ENCODE measurements at places on chromosomes 7 and 10.

- DNase-seq = no peak
These were observed 302.5 kb downstream of the ACTR3B start for GRCh38 chr7:153061910-153062528.

DNA sequence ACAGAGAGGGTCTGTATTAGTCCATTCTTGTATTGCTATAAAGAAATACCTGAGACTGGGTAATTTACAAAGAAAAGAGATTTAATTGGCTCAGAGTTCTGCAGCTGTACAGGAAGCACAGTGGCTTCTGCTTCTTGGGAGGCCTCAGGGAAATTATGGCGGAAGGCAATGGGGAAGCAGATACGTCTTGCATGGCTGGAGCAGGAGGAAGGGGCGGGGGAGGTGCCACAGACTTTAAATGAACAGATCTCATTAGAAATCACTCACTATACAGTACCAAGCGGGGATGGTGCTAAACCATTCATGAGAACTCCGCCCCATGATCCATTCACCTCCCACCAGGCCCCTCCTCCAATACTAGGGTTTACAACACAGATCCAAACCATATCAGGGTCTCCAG is 3.7 kb upstream of the CALU start:
- no peak for DNase-seq

- peak; percentile 27 for DNase-seq
These were observed 31.7 kb upstream of the ASL start for GRCh38 chr7:66043681-66044497.

GRCh38 chr7:127949769-127950222 is 81.4 kb downstream of the LRRC4 start:
- DNase-seq = no peak

GRCh38 chr10:4532467-4532866 is 293.5 kb upstream of the AKR1E2 start:
- no peak for DNase-seq

DNA sequence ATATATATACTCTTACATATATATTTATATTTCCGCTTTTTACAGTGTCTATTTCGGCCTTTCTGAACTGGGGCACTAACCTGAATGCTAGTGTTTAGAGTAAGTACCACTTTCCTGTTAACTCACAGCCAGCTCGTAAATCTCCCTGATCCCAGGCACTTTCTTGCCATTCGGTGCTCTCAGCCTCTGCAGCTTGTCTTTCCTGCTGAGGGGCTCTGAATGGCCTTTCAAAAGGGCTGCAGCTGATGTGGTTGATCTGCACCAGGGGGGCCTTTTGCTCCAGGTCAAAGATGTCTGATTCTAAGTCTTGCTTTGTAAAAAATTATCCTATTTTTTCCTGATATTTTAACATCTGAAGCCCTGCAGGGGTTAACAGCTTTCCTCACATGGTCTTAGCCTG is 25.5 kb upstream of the HPS1 start:
- DNase-seq = no peak

DNA sequence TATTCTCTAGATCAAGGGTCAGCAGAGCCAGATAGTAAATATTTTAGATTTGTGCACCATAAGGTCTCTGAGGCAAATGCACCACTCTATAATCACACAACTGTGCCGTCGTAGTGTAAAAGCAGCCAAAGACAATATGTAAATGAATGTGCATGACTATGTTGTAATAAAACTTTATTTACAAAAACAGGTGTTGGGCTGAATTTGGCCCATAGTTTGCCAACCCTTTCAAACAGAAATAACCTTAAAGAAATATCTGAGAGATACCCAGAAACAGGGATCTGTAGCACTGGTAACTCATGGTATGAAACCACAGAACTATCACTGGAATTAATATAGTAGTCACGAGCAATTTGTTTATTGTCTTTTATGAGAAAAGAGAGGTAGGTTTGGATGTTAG is 86.0 kb downstream of the ARID5B start:
- no peak for DNase-seq

- no peak for DNase-seq
These were observed 285.9 kb downstream of the DOCK4 start for GRCh38 chr7:111920329-111920728.

DNA sequence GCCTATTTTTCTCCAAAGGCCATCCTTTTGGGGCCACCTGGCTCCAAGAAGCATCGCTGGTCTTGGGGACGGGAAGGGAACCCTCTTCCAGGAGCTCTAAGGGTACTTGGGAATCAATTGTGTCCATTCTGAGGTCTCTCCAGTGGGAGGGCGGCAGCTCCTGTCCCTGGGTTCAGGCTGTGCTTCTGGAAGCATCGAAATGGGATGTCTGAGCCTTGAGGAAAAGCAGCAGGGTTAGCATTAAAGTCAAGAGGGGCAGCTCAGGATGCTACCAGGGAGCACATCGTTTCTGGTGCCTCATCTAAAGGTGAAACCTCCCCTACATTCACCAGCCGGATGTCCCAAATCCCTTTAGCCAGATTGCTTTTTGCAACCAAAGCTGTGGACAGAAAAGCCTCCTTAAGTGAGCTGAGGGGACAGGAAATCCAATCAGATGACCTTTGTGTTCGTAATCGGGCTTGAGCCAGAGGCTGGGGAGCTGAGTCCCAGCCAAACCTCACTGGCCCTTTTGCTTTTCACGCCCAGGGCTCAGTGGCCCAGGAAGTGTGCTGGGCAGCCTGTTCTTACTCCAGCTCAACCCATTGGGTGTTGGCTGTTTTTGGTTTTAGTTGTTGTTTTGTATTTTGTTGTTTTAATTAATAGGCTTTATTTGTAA is 88.8 kb upstream of the ANLN start:
- no peak for DNase-seq

DNA sequence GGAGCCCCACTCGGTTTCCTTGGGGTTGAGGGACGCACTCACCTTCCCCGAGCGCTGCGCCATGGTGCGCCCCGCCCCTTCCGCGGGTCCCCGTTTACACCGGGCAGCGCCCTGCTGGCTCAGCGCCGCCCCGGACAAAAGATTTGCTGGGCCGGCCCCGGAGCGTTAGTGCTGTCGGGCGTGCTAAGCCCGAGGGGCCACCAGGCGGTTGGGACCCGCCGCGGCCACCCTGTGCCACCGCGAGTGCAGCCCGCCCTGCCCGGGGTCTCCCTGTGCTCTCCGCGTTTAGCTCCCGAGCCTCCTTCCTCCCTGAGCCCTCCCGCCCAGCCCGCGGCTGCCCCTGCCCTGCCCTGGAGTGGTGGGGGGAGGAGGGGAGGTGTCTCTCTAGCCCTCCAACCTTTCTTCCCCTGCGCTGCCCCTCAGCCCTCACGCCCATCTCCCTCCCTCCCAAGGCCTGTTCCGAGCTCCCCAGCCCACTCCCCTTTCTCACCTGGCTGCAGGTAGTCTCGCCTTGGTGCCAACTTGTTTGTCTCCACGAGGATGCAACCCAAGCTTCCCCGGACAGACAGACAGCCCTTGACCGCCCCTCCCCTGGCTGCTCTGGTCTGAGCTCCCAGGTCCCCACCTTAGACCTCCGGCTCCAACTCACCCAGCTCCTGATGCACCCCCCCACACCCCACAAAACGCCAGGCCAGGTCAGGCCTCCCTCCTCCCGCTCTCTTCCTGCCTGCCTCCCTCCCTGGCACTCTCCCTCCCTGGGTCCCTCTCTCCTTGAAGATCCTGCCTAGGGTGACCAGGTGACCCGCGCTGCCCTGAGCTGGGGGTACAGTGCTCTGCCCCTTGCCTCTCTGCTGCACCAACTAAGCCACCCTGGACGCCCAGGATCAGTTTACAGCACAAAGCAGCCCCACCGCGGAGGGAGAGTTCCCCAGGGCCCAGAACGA is at the start of gene CRYGN:
TSS of gene CRYGN (minus strand) at position 287 of the 944 bp plus-strand sequence. CDS start at position 63, 224 bp downstream.
- no peak for DNase-seq

GRCh38 chr10:122515022-122515424 is 45.5 kb upstream of the DMBT1 start:
- DNase-seq = no peak

- DNase-seq = no peak
These were observed 8.8 kb upstream of the STN1 start for GRCh38 chr10:103926722-103927319.

DNA sequence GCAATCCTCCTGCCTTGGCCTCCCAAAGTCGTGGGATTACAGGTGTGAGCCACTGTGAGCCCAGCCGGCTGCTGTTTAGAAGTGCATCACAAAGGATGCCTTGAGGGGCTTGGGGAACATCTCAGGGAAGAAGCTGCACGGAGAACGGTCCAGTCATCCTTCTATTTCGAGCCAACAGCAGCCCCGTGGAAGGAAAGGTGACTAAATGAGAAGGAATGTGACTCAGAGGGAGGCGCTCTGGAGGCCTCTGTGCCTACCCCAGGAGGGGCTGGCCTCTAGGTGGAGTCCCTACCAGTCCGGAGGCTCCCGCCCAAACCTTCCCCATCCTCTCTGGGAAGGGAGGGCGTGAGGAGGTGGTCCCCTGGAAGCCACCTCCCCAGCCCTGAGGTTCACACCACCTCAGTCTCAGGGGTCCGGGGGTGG is 76.2 kb downstream of the CTBP2 start:
- no peak for DNase-seq

- no peak for DNase-seq
These were observed 75.8 kb downstream of the RAB11FIP2 start for GRCh38 chr10:117970962-117971361.

DNA sequence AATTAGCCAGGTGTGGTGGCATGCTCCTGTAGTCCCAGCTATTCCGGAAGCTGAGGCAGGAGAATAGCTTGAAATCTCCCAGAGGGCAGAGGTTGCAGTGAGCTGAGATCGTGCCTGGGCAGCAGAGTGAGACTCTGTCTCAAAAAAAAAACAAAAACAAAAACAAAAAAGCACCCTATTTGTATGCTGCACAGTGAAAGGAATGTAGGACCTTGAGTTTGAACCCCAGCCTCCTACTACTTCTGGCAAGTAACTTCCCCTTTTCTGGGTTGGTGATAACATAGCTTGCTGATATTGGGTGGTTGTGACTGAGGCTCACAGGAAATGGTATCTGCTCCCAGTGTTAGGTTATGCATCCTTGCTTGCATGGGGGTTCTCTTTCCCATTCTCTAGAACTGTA is 205.3 kb downstream of the BUB3 start:
- DNase-seq = no peak

DNA sequence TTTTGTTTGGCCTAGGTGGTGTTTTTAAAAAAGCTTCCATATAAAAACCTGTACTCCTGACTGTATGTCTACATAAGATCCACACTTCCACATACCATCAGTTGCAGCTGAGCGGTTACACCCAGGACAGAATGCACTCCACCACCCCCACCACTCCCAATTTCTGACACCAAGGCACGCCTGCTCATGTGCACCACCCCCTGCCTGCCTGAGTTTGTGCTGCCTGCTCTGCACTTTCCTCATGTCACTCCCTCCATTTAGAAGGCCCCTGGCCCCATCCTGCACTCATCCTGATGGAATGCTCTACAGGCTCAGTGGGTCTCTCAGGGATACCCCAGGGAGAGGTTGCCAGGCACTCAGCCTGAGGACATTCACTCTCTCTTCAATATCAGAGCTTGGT is 6.5 kb downstream of the VPS41 start:
- DNase-seq = no peak

GRCh38 chr7:94656925-94657731 is 1.2 kb upstream of the SGCE start:
- peak; percentile 58 for DNase-seq

- no peak for DNase-seq
These were observed 4.5 kb upstream of the IFIT2 start for GRCh38 chr10:89297356-89297755.

- no peak for DNase-seq
These were observed 199.1 kb downstream of the FZD1 start for GRCh38 chr7:91463330-91463729.

DNA sequence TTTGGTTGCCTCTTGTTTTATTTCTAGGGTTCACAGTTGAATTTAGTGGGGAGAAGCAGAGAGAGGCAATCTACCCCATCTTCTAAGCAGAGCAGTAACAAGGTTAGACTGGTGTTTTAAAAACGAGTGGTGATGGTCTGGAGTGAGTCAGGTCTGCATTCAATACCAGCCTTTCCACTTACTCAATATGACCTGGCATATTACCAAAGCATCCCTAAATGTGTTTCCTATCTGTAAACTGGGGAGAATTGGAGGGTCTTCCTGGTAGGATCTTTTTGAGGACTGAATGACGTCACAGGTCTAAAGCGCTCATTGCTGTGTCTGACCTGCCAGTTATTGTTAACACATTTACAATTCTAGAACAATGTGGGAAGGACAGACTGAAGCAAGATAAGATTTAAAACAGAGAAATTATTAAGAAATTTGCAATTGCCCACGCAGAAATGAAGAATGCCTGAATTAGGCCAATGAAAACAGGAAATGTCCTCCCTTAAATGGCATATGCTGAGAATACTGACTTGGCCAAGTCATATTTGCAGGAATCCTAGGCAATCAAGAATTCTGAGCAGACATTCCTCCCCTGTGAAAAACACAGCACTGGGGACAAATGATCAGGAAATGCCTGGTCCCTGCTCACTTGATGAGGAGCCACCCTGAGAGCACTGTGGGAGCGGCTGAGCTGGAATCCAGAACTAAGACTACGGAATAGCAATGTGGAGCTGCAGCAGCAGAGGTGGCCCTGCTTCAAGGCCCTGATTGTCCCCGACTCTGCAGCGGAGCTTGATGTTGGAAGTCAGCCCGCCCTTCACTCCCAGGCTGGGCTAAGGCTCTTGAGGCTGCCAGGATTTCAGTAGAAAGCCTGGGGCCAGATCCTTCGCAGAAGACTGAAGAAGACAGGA is 184.5 kb upstream of the CXCL12 start:
- DNase-seq = no peak

GRCh38 chr10:114024876-114025610 is 18.6 kb upstream of the ADRB1 start:
- DNase-seq = no peak

All from hypothalamus (tissue), 51 donors.